Liver (tissue), 10 donors: ENCODE measurements at places on chromosomes 1 and 21.

DNA sequence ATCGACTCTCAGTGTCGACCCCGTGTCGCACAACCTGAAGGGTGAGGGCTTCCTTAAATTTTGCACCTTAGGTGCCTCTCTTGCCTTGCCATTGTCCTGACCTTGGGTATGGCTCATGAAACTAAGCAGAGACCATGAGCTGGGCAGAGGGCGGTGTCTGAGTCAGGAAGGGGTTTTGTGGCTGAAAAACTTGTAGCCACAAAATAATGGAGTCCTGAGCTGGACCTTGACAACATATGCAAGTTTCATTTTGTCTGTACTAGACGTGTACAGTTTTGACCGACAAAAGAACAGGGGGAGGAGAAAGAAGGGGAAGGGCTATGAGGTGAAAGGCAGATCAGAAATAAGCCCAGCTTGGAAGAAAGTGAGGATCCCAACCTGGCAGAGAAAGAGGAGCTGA, 8.3 kb upstream of the RUNX1 start:
- no peak for DNase-seq

GRCh38 chr1:109928591-109929111, 18.0 kb downstream of the CSF1 start:
- peak; percentile 33 for DNase-seq

DNA sequence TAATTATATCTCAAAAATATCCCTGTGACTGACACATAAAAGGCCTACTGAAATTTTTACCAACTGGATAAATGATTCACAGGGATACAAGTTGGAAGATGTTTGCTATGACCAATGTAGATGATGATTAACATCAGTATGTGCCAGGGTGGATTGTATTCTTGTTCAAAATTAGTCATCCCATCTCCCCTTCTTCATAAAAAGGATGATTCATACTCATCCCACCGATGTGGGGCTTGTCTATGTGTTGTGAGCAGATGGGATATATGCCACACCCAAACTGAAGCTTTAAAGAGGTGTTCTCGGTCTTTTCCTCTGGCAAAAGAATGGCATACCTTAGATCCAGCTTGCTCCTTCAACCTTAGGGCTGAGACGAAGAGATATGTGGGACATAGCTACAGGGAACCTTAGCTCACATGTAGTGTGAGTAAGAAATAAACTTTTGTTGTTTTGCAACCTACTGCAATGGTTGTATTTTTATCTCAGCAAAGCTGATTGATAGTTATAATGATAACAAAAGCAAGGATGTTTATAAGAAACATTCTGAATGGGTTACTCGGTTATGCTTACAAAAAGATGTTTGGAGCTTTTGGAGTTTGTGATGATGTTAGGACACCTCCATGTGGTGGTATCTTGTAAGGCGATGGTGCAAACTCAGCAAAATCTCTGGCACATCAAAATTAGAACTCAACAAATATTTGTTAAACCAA, 29.4 kb downstream of the SPATA17 start:
- no peak for DNase-seq

DNA sequence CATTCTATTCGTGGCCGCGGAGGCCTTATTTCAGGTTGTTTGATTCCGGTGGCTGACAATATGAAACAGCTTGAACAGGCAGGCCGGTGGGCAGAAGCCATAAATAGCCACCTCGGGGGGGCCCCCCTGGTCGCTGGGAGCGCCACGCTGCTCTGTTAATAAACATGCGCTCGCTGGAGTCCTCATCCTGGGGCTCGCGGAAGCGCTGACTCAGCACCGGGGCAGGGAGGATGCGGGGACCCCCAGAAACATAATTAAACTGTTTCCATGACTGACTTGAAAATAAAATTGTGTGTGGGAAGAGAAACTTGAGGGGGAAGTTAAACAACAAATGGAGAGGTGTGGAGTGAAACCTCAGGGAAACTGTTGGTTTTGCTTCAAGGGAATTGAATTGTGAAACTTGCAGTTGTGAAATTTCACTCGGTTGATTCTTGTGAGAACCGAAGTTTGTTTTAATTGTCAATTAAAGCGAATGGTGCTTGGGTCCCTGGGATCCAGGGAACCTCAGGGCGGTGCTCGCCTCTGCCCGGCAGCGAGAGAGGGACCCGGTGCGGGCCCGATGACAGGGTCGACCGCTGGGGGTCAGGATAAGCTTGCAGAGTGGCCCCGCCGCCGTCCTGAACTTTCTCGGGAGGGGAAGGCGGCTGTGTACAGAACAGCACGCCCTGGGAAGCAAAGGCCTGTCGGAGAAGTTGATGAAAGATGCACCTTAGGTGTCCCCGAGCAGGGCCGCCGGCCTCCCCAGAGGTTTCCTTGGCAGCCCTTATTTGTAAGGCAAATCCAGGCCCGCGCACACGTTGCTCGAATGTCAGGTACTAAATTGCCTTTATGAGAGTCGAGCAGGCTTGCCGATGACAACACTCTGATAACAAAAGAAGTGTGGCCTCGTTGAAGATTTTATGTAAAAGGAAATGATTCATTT, 176.9 kb upstream of the LMO4 start:
- peak; percentile 59 for DNase-seq

GRCh38 chr1:78360584-78360983, 130.2 kb upstream of the PTGFR start:
- DNase-seq, result no peak

DNA sequence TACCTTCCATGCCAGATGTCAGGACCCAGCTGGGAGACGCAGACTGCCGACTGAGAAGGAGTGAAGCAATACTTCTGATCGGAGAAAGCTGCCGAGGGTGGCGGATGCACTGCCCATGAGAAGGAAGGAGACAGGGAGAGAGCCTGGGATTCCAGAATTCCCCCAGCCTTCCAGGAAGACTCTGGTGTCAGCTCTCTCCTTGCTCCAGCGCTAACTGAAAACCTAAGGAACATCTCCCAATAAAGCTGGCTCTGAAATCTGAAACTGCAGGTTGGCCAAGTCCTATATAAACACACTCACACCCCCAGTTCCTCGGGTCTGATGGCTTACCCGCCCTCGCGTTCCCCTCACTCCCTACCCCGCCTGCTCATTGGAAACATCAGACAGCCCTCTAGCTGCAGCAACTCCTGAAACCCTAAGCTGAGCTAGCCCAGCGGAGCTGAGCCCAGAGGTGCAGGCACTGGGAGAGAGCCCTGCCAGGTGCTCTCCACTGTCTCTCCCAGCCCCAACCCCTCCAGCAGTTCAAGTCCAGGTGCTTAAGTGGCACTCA, 52.3 kb downstream of the PLEKHA6 start:
- DNase-seq, result no peak

- DNase-seq, result no peak
These were observed 2.9 kb downstream of the SHISA4 start for GRCh38 chr1:201891451-201892045.

GRCh38 chr1:172203135-172203823, 217.2 kb upstream of the C1orf105 start:
- DNase-seq, result no peak

DNA sequence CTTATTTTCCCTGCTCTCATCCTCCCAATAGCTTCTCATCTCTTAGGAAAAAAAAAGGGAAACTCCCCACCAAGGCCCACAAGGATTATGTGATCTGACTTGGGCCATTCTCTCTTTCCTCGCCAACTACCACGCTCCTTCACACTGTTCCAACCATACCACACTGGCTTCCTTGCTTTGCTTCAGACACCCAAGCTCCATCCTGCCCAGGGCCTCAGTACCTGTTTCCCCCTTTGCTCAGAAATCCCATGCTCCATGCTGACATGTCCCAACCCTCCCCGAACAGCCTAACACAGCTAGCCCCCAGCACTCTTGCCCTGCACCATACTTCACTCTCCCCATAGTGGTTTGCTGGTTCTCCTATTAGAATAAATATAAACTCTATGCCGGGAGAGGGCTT, 39.2 kb downstream of the MAB21L3 start:
- DNase-seq, result no peak

DNA sequence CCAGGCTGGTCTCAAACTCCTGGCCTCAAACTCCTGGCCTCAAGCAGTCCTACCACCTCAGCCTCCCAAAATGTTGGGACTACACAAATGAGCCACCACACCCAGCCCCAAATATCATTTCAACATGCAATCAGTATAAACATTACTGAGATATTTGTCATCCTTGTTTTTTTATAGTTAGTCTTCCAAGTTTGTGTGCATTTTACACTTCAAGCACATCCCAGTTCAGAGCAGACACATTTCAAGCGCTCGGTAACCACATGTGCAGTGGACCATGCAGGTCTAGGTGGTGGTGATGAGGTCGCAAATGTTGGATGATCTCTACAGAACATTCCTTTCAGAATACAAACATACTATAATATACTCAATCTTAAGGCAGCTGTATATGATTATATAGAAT, 23.8 kb upstream of the APP start:
- DNase-seq, result no peak

- no peak for DNase-seq
These were observed 30.0 kb upstream of the MACF1 start for GRCh38 chr1:39174390-39175081.

GRCh38 chr1:201916649-201917249, 28.1 kb downstream of the SHISA4 start:
- DNase-seq, result peak; percentile 44

DNA sequence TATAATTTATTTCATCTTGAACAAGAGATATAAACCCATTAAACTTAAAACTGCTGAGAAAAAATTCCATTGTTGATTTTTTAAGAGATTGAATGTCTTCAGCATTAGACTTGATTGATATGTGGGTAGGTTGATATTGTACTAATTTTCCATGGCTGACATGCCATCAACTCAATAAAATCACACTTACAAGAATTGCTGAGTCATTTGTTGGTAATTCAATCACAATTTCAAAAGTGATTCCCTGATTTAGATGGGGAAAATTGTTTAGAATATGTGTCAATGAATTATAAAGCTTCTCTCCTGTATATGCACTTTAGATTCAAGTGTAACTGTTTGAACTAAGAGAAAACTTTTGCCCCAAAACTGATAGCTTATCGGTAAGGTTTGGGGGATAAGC, 223.5 kb upstream of the NCAM2 start:
- DNase-seq, result no peak

- no peak for DNase-seq
These were observed 19.7 kb upstream of the RGS7 start for GRCh38 chr1:241376701-241377100.

GRCh38 chr1:22794647-22795365, 84.2 kb downstream of the EPHB2 start:
- no peak for DNase-seq

GRCh38 chr1:94912263-94913184, 14.4 kb downstream of the CNN3 start:
- no peak for DNase-seq

GRCh38 chr1:200473698-200474371, 64.0 kb upstream of the ZNF281 start:
- DNase-seq, result no peak

- DNase-seq, result no peak
These were observed 154.6 kb downstream of the PCNX2 start for GRCh38 chr1:233140974-233141373.

DNA sequence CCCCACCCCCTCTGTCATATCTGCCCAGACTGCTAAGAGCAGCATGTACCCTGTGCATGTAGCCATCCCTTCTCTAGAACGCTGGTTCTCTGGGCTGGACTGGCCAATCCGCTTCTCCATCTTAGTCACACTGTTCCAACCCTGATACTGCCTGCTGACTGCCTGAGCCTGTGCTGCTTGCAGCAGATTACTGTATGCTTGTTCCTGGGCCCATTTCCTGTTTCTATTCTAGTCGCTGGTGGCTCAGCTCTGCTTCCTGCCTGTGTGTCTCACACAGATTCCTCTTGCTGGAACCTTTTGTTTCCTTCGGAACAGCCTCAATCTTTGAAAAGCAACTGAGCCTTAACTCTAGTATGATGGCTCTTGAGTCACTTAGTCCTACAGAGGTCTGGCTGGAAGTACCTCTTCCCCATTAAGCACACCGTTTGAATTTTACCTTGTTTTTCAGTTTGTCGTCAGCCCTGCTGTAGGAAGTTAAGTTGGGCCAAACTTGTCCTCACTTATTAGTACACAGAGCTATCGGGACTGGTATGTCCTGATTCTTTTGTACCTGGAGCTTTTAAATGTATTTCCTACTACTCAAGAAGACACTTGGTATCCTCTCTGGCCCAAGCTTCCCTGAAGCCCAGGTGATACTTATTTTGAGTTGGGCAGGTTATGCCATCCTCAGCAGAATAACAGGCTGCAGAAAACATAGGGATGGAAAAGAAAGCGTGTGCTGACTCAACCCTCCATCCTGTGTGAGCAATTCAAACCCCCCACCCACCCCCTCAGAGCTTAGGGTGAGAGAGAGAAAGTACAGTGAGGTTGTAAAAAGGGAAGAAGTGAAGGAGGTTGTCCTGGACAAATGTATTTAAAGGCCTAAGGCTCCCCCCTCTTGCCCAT, 43.4 kb upstream of the PIGV start:
- peak; percentile 51 for DNase-seq

DNA sequence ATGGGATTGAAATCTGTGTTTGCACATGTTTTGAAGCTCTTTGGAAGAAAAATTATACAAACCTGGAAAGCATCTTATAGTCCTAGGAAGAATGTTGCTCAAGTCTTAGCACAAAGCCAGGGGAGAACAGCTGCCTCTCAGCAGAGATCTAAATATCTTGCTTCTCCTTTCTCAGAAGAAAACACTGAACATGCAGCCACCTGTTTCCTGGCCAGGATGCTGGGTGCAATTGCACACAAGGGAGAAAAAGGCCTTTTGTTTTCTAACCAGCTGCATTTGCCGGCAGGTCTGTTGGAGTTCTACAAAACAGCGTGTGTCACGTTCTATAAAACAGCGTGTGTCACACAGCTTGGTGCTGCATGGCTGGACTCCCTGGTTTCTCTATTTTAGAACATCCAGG, 259.6 kb upstream of the PLD5 start:
- no peak for DNase-seq

DNA sequence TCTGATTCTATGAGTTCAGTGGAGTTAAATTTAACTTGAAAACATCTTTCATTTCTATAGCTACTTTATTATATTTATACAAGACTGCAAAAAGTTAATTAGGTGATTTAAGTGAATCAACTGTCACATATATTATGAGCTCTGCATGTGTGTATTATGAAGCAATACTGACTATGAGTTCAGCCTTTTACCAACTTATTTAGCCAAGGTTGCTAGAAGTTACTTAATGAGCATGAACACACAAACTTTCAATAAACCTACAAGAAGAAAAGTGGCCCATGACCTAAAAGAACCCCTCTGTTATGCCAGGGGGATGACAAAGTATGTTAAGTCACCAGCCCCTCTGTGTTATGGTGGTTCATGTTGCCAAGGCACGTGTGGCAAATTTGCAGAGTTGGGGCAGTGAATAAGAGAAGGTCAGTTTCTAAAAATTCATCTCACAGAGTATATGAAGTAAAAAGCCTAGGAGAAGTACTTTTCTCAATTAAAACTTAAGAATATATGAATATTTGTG, 86.7 kb upstream of the LYPLAL1 start:
- no peak for DNase-seq

- no peak for DNase-seq
These were observed 1065.8 kb upstream of the B3GALT2 start for GRCh38 chr1:194252199-194252598.

GRCh38 chr21:19049567-19049966, 646.0 kb upstream of the TMPRSS15 start:
- DNase-seq, result no peak

- DNase-seq, result no peak
These were observed 24.2 kb downstream of the PCSK9 start for GRCh38 chr1:55063577-55063942.

GRCh38 chr1:69438056-69438795, 129.5 kb upstream of the LRRC7 start:
- no peak for DNase-seq
